ENCODE measurements at places on chromosomes 1 and 21.

DNA sequence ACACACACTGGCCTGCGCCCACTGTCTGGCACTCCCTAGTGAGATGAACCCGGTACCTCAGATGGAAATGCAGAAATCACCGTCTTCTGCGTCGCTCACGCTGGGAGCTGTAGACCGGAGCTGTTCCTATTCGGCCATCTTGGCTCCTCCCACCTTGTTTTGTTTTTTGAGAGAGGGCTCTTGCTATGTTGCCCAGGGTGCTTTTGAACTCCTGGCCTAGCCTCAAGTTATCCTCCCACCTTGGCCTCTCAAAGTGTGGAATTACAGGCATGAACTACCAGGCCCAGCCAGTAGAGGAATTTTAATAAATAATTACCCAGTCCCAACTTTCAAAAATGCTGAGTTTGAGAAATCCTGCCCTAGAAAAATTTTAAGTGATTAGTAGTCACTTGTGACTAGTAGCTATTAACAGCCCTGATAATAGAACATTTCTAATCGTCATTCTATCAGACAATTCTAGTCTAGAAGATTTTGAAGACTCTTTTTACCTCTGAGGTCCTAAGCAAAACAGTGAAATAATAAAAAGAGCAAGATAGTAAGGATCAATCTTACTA lies 30.9 kb upstream of the SLC35D1 start:
- no peak for DNase-seq

GRCh38 chr1:152050886-152051675 lies 14.3 kb upstream of the S100A11 start:
- no peak for DNase-seq

GRCh38 chr1:174161813-174162212 lies 2.5 kb downstream of the RABGAP1L start:
- no peak for DNase-seq

GRCh38 chr1:199124351-199124750 lies 485.5 kb downstream of the PTPRC start:
- no peak for DNase-seq

DNA sequence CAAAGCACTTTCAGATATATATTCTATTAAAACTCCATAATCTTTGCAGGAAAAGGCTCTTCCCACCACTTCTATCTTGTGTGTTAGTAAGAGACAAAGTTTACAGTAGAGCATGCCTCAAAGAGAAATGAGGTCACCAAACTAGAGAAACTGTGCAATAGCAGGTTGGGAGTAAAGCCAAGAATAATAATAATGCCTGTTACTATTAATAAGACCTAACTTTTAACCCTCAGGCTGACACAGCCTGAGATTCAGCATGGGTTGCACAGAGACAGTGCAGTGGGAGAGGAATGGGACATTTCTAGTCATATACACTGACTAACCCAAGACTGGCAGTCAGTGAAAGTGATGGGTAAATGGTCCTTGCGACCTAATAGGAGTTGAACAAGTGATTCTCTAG lies 320.2 kb upstream of the NFIA start:
- DNase-seq, result no peak

- no peak for DNase-seq
Observed at GRCh38 chr1:28443550-28443949, 62.3 kb upstream of the RCC1 start.

DNA sequence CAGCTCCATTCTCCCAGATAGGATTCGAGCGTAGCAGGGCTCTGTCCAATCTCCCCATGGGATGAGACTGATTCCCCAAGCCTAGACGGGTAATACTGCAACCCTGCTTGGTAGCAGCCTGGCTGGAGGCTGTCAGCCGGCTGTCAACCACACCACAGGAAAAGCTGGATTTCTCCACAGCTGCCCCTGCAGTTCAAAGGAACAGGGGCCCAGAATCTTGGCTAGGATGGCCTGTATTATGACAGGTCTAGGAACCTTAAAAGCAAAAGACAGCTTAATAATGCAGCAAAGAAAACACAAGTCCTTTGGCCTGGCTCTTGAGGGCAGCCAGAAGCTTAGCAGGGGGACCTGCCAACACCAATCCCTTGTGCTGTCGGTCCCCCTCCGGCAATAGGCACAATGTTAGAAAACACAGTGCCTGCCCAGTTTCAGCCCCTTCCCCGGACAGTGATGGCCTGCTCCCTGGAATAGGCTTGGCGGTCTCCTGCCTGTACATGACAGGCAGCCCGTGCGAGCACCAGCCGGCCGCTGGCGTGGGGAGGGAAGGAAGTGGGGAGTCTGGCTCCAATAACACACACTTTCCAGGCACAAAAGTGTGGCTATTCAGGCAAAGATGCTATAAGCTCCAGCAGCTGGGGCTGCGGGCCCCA lies 90.5 kb downstream of the TRABD2B start:
- no peak for DNase-seq

- DNase-seq, result peak; percentile 10
Observed at GRCh38 chr1:43448955-43449707, 4.6 kb downstream of the HYI start.

Measured in femur (tissue), 1 donor.